NT2/D1 (cell line): ENCODE measurements at places on chromosomes 1 and 21.

DNA sequence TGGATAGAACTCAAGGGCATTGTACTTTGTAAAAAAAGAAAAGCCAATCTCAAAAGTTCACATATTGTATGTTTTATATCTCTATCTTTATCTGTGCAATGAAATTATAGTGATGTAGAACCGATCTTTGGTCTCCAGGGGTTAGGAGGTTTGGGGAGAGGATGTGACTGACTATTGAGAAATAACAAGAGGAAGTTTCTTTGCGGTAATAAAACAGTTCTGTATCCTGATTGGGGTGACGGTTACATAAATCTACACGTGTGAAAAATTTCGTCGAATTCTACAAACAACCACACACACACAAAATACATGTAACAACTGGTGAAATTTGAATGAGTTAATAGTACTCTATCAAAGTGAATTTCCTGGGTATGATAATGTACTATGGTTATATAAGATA is 10.6 kb upstream of the OR2T33 start:
- no peak for DNase-seq

DNA sequence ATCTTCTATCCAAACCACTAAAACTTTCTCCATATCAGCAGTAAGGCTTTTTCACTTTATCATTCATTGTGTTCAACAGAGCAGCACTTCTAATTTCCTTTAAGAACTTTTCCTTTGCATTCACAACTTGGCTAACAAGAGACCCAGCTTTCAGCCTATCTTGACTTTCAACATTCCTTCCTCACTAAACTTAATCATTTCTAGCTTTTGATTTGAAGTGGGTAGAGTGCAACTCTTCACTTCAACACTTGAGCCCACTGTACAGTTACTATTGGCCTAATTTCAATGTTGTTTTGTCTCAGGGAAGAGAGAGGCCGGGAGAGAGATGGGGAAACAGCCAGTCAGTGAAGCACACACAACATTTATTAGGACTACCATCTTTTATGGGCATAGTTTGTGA is 2.0 kb downstream of the UBE2G2 start:
- DNase-seq, result no peak

DNA sequence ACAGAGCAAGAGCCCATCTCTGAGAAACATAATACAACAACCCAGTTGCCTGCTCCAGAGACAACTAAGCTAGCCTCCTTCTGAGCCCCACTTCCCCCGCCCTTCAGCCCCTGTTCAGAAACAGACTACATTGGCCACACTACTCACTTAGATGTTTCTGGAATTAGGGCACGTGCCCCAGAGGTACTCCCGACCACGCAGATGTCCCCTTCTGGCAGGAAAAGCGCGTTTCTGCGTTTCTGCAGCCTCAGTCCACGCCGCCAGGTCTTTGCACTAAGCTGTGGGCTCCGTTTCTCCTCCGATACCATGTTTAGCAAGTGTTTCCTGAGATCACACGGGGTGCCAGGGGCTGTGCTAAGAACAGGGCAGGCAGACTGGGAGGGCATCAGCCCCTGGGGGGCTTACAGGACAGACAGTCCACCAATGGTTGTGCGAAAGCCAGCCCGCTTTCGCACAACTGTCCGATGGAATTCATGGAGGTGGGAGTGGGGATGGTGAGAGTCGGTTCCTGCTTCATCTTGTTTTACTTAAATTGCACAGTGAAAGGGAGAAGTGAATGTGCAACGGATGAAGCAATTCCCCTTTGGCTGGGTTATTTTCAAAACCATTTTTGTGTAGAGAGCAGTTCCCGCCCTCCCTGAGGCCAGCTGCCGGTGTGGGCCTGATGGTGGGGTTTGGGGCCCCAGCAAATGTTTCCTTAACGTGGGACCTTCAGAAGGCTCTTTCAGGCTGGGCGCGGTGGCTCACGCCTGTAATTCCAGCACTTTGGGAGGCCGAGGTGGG is 2.7 kb downstream of the PIK3CD start:
- no peak for DNase-seq

DNA sequence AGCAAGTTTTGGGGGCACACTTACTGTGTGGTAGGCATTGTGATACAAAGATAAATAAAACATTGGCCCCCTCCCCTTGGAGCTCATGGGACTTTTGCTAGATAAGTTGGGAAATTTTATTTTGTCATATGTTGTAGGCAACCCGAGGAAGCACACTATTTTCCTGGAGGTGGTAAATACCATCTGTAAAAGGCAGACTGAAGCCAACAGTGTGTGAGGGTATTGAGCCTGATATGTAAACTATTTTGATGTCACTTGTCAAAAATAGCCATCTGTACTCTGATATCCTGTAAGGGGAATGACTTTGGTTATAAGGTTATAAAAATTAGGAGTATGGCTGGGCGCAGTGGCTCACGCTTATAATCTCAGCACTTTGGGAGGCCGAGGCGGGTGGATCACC is 30.6 kb downstream of the VANGL2 start:
- DNase-seq, result no peak

DNA sequence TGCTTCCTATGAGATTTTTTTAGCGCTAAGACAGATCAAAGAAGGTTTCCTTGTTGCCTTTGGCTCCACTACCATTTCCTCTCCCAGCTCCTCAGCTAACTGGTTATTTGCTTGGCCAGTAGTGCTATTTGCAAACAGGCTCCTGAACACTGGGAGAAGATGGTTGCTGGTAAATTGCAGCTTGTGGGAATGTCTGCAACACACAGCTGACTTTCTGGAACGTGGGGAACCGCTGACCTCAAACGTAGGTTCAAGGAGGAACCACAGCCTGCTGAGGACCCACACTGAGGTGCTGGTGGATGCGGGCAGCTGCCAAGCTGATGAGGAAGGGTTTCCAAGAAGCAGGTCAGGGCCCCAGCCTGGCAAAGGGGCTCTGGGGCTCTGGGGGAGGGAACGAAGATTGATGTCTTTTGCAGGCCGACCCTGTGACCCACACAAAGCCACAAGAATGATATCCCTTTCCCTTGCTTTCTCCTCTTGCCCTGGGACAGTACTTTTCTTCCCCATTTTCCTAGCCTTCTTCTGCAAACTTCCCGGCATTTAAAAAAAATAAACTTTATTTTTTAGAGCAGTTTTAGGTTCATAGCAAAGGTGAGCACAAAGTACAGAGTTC is 24.8 kb downstream of the GNG4 start:
- no peak for DNase-seq

- DNase-seq, result no peak
Observed at GRCh38 chr1:39205102-39205780, 746 bp downstream of the MACF1 start.

- no peak for DNase-seq
Observed at GRCh38 chr21:16421007-16421406, 691.2 kb downstream of the USP25 start.
